ENCODE measurements at places on chromosomes 7 and 10. TPM values are rescaled to one million over a fixed set of nuclear protein-coding genes. Genes with fewer than 3 reads are reported as not detected.
A peak's percentile ranks its signal among the peaks of the same experiment; 100 is the strongest.

Gene PON3
- not detected for total RNA-seq

GRCh38 chr10:90587081-90587491, 270.8 kb downstream of the HTR7 start:
- DNase-seq = no peak

Gene WNT2
- not detected for total RNA-seq

DNA sequence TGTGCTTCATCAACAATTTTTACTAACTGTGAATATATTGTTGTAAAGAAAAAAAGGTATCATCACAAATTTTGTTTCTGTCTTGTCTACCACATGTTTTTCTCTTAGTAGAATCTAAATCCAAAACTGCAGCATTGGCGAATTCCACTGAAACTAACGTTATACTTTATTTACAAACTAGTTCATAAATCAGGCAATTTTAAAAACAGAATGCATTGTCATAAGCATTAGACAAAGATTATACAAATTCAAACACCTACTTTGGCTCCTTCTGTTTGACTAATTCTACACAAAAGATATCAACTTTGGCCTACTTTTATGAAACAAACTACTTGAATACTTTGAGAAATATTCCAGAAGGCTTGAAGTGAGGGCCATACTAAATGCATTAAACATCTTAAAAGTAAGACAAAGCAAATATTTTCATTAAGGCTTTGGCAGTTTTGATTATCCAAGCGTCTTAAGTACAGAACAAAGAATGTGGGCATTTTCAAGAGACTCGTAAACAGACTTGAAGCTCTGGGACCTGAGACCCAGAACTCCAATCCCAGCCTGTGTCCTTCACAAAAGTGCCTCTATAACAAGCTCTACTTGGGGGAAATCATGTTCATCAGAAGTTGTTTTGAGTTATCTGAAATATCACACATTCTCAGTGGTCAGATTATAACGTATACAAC, 81.0 kb downstream of the CPVL start:
- no peak for DNase-seq

Gene ARL4A
- 11.0 TPM for total RNA-seq

DNA sequence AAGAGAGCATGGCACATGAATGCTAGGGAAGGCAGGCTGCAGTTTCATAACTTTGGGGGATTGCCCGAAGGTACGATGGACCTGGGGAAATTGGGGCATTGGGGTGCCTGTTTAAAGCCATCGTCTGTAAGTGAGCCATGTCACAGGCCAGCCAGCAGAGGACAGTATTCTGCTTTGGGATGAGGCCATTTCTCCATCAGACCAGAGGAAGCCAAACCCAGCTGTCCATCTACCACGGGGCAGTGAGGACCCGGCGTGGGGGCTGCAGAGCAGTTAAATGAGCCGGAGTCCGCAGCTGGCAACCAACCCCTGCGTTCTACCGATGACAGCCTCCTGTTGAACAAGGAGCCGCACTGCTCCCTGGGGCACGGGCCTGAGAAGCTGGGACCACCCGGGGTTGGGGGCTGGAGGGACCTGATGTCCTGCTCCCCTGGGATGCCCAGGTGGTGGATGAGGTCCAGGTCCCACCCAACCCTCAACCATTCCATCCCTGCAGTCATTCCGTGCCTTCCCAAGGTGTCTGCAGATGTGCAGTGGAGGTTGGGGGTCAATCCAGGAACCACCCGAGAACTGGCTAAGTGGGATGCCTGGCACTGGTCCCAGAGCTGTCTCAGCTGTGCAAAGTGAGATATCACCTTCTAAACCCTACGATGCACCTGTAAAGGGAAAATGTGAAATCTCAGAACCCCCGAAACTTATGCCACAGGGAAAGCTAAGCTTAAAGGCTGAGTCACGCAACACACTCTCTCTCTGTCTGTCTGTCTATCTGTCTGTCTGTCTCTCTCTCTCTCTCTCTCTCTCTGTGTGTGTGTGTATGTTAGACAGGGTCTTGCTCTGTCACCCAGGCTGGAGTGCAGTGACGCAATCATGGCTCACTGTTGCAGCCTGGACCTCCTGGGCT, 12.1 kb upstream of the RHBDD2 start:
- DNase-seq = peak; percentile 27

- no peak for DNase-seq
Measured at GRCh38 chr7:44311561-44312495, 13.6 kb downstream of the CAMK2B start.
